ENCODE measurements at places on chromosomes 2 and 18. TPM values are rescaled to one million over a fixed set of nuclear protein-coding genes. Genes with fewer than 3 reads are reported as not detected.
A peak's percentile ranks its signal among the peaks of the same experiment; 100 is the strongest.

The KLHL41 gene
- 0.89 TPM for total RNA-seq

The ANKRD30B gene
- total RNA-seq = not detected

The RND3 gene
- total RNA-seq = 160 TPM

GRCh38 chr18:62399781-62400308 is 74.7 kb downstream of the TNFRSF11A start:
- DNase-seq = no peak
- H3K4me1 ChIP-seq = no peaks in the 10 kb centered on the region
- H3K27ac ChIP-seq = no peak overlapping the region
- no peak overlapping the region for H3K4me3 ChIP-seq
- H3K36me3 ChIP-seq = no peaks in the 10 kb centered on the region
- H3K27me3 ChIP-seq = peaks cover 49% of the 10 kb centered on the region

The FMNL2 gene
- 44.0 TPM for total RNA-seq

DNA sequence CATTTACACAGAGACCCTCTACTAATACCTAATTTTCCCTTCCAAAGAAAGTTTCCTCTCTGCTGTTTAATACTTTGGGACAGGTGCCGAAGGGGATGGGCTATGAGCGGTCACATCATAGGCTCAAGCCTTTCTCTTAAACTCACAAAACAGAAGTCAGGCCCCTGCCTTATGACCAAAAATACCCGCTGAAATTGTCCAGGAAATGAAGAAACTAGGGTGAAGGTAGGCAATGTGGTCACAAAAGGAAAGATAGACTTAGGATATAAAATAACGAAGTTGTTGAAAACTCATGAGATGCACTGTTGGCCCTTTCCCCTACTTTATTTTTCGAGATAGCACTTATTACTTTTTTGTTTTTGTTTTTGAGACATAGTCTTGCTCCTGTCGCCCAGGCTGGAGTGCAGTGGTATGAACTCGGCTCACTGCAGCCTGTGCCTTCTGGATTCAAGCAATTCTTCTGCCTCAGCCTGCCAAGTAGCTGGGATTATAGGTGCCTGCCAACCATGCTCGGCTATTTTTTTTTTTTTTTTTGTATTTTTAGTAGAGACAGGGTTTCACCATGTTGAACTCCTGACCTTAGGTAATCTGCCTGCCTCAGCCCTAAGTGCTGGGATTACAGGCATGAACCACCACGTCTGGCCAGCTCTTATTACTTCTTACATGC is 16.3 kb downstream of the SLC8A1 start:
- no peaks in the 10 kb centered on the region for H3K36me3 ChIP-seq
- H3K27me3 ChIP-seq = no peaks in the 10 kb centered on the region
- DNase-seq = no peak

The POLR1A gene
- 49.5 TPM for total RNA-seq

GRCh38 chr18:73679941-73680712 is 467.5 kb downstream of the FBXO15 start:
- H3K27ac ChIP-seq = no peak overlapping the region
- H3K4me3 ChIP-seq = no peak overlapping the region
- DNase-seq = no peak
- H3K27me3 ChIP-seq = no peaks in the 10 kb centered on the region
- no peaks in the 10 kb centered on the region for H3K4me1 ChIP-seq

DNA sequence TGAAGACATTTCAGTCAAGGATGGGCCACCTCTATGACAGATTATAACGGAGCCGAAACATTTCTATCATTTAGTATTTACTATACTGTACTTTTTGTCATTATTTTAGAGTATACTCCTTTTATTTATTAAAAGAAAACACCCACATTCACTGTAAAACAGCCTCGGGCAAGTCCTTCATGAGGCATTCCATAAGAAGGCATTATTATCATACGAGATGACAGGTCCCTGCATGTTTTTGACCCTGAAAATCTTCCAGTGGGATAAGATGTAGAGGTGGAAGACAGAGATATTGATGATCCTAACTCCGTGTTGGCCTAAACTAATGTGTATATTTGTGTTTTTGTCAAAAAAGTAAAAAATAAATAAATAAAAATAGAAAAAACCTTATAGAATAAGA is 245.0 kb downstream of the MTX2 start:
- no peak overlapping the region for H3K27ac ChIP-seq
- H3K4me3 ChIP-seq = no peak overlapping the region
- H3K27me3 ChIP-seq = peaks cover 12% of the 10 kb centered on the region
- no peaks in the 10 kb centered on the region for H3K36me3 ChIP-seq

- peak overlapping the region; percentile 57 for H3K27ac ChIP-seq
- no peaks in the 10 kb centered on the region for H3K27me3 ChIP-seq
- no peak for DNase-seq
- no peak overlapping the region for H3K4me3 ChIP-seq
Measured at GRCh38 chr2:159133797-159134196, 152.7 kb downstream of the WDSUB1 start.

DNA sequence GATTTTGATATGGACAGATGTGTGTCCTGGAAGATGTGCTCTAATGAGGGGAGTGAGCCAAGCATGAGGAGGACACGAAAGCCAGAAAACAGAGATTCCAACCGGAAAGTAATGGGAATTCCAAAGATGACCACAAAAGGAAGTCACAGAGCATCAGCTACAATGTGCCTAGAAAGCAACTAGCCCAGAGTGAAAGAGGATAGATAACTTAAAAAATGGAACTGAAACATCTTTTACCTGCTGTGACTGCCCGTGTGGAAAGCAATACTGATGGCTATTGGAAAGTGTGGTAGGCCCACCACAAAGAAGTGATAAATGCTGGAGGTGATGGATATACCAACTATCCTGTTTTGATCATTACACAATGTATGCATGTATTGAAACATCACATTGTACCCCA is 21.6 kb downstream of the DNMT3A start:
- no peaks in the 10 kb centered on the region for H3K27me3 ChIP-seq
- H3K27ac ChIP-seq = no peak overlapping the region
- no peak for DNase-seq
- H3K4me1 ChIP-seq = peaks cover 31% of the 10 kb centered on the region
- no peak overlapping the region for H3K4me3 ChIP-seq
- H3K36me3 ChIP-seq = peaks cover 3% of the 10 kb centered on the region

DNA sequence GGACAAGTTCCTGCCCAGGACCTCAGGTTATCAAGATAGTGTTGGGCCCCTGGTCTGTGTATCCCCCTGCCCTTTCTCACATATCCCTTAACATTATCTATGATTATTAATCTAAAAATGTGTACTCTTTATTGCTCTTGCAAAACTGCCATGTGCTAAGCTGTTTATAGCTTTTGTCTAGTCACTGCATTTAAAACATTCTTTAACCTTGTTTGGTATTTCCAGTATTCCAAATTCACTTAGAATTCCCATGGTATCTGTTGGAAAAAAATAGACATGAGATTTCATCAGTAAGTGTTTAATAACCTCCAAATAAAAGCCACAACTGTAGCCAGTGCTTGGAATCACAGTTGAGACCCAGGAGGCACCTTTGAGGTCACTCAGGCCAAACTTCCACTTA is 16.2 kb upstream of the GLS start:
- DNase-seq = no peak
- H3K4me3 ChIP-seq = no peak overlapping the region
- H3K27me3 ChIP-seq = no peaks in the 10 kb centered on the region
- no peaks in the 10 kb centered on the region for H3K36me3 ChIP-seq

GRCh38 chr2:54589038-54589339 is 132.9 kb downstream of the SPTBN1 start:
- peak overlapping the region; percentile 71 for H3K27ac ChIP-seq
- no peak overlapping the region for H3K4me3 ChIP-seq

- no peak overlapping the region for H3K27ac ChIP-seq
- peaks cover 9% of the 10 kb centered on the region for H3K36me3 ChIP-seq
- no peak overlapping the region for H3K4me3 ChIP-seq
- H3K4me1 ChIP-seq = peaks cover 19% of the 10 kb centered on the region
- DNase-seq = no peak
Measured at GRCh38 chr2:157806426-157807077, 69.6 kb downstream of the ACVR1 start.

DNA sequence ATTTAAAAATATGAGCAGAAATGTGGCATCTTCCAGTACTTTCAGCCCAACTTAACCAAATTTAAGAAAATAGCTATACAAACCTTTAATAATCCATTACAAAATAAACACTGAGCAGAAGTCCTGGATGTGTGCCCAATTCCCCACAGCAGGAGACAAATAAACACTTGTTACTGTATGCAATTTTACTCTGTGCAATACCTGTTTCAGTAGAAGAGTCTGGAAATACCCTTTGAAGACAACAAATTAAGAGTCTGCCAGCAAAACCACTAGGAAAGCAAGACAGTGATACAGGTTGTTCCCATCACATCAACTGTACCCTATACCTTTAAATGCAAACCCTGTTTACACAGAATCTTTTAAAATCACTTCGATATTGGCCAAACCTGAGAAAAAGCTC is 41.4 kb upstream of the RNU4ATAC start:
- peaks cover 8% of the 10 kb centered on the region for H3K36me3 ChIP-seq
- no peak for DNase-seq
- H3K27me3 ChIP-seq = no peaks in the 10 kb centered on the region
- H3K4me3 ChIP-seq = no peak overlapping the region
- H3K4me1 ChIP-seq = peaks cover 20% of the 10 kb centered on the region

DNA sequence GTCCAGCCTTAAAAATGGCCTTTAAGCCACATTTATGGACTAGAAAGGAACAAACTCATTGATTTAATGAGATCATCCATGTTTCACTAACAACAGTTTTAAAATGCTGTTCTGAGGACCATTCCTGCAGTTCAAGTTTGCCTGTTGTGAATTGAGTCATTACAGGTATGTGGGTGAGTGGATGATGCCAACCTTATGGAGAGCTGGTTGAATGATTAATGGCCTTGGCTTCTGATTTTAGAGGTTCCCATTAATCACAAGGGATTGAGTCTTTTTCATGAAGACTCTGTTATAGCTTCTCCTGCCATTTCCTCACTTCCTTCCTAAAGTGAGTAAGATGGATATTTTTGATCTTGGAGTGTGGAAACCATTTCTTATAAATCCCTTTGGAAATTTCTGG is 459.8 kb upstream of the SLC14A2 start:
- DNase-seq = no peak
- no peak overlapping the region for H3K27ac ChIP-seq
- H3K4me1 ChIP-seq = peaks cover 3% of the 10 kb centered on the region
- H3K36me3 ChIP-seq = no peaks in the 10 kb centered on the region
- no peaks in the 10 kb centered on the region for H3K27me3 ChIP-seq

DNA sequence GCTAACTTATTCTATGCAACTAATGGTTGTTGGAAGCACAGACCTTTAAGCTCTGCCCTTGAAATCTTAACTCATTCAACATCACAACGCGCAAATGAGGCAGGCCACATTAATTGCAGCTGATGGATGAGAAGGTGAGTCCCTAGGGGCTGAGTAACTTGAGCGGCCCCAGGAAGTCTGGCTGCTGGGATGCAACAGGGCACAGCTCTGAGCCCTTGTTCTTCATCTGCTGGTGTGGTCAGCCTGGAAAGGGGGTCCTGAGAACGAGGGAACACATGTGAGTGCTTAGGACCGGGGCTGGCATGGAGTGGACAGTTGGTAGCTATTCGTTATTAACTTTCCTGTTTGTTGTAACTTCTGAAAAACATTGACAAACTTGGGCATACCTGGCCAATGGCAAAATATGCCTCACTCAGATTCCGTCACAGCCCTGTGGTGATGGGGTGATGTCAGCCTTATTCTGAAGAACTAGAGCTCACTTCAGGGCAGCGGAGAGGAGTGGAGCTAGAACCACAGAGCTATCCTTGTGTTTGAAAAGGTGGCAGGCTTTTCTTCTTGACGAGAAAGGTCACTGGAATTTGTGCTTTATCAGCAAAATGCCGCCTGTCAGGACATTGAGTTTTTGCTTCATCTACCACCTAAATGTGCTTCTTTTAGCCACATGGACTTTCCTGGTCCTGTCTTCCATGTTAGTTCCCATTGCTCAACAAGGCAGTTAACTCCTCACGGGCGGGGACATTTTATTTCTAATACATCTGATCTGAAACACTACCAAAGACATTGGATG is 145.9 kb upstream of the FHL2 start:
- H3K36me3 ChIP-seq = no peaks in the 10 kb centered on the region
- no peak overlapping the region for H3K27ac ChIP-seq
- DNase-seq = peak; percentile 44
- H3K4me3 ChIP-seq = no peak overlapping the region

- DNase-seq = no peak
- no peaks in the 10 kb centered on the region for H3K27me3 ChIP-seq
- H3K36me3 ChIP-seq = peaks cover 6% of the 10 kb centered on the region
Measured at GRCh38 chr2:128279786-128280157, 38.9 kb downstream of the HS6ST1 start.

DNA sequence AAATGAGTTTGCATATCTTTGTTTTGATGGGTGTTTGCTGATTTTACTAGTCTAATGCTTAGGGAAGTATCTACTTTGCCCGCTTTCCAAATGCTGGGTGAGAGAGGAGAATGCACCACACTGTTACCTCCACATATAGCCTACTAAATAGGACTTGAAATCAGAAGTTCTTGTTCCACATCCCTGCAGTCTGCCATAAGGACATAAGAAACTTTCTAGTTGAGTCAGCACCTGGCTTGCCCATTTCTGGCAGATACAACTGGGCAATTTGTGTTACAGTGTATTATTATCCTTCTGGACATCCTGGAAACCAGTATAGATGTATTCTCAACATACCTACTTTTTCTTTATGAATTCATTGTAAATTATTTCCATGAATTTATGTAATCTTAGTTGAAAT is 29.5 kb downstream of the ANXA4 start:
- no peak for DNase-seq
- H3K27me3 ChIP-seq = no peaks in the 10 kb centered on the region
- no peak overlapping the region for H3K4me3 ChIP-seq

- H3K4me1 ChIP-seq = peaks cover 3% of the 10 kb centered on the region
- DNase-seq = no peak
- H3K27ac ChIP-seq = no peak overlapping the region
- H3K4me3 ChIP-seq = no peak overlapping the region
- no peaks in the 10 kb centered on the region for H3K36me3 ChIP-seq
Measured at GRCh38 chr18:5909125-5909524, 13.8 kb upstream of the TMEM200C start.

DNA sequence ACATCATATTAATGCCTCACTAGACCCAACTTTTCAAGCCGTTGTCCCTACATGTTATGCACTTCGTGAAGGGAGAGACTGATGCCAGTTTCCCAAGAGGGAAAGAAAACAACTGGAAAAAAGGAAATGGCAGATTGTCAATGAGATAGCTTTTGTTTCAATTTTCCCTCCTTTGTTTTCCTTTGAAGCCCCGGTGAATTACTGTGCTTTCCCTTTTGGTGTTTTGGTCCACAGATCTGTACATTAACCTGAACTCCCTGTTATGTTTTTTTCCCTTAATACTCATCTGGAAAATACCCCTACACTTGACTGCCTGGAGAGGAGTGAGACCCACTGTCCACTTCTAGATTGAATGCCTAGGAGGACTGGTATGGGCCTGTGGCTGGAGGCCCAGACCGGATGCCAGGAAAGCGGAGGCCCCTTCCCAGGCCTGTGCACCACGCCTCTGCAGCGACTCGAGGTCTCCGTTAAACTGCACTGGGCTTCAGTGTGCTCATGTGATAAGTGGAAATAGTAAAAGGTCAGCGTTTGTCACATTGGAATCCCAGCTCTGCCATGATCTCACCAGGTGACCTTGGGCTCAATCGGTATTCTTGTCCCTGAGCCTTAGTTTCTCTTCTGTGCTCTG is 106.4 kb downstream of the GATA6 start:
- H3K27me3 ChIP-seq = peaks cover 33% of the 10 kb centered on the region
- DNase-seq = no peak
- H3K36me3 ChIP-seq = no peaks in the 10 kb centered on the region
- no peak overlapping the region for H3K27ac ChIP-seq
- no peak overlapping the region for H3K4me3 ChIP-seq

The PKDCC gene
- total RNA-seq = 42.2 TPM

The ITGA6 gene
- total RNA-seq = 5.1 TPM
